Left forelimb (tissue), 1 donor: ENCODE measurements at places on chromosomes 4 and X.

GRCh38 chr4:149975172-149975571, 103.1 kb upstream of the DCLK2 start:
- DNase-seq: no peak

DNA sequence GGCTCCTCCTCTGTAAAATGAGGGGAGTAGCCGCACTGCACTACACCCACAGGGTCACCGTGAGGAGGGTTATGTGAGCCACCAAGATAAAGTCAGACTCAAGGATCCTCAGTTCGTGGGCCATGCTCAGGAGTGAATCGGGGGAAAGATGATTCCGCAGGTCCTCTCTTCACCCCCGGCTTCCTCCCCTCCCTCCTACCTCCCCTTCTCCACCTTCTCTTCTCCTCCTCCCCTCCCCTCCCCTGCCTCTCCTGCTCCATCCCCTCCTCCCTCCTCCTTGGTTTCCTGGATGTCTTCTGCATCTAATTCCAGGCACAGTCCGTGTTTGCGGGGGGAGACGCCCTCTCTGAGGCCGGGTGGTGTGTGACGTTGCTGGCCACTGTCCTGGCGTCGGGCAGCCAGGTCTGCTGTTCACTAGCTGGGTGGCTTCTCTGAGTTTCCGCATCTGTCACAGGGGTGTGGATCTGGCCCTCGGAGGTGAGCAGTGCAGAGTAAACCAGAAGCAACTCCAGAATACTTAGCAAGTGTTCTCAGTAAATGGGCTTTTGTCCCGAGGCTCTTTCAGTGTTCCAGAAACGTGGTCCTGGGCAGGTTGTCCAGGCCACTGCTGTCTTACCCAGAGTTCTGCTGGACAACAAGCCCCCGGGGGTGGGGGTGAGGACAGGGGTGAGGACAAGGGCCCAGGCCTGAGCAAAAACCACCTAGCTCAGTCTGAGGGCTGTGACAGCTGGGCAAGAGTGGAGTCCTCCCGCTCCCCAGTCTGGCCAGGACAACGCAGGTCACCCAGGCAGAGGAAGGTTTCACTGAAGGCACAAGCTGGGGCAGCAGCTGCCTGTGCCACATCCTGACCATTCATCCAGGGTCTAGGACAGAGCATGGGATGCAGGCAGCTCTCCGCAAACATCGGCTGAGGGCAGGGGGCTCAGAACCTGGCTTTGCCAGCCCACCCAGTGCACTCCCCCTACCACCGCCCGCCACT, 92.4 kb downstream of the PPP2R2C start:
- DNase-seq: no peak

- no peak for DNase-seq
Measured at GRCh38 chr4:91319556-91320268, 984.1 kb upstream of the GRID2 start.

DNA sequence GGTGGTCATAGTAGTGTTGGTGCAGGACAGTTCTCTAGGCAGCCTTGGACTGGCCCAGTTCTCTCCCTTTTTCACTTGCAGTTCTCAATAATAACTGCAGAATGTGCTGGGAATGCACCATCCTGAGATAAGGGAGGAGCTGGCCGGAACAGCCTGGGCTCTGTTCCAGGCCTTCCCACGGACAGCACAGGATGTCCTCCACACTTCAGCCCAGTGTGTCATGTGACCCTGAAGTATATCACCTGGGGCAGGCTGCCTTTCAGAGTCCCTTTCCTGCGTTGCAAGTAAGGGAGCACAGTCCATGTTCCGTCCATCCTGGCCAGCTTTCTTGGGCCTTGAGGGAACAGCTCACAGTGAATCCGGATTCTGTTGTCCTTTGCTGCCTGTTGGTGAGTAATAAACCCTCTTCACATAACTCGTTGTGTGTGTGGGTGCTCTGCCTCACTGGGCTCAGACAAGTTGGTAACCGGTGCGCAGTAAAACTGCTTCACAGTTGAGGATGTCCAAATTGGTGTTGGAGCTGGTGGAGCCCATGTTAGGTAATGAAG, 32.3 kb upstream of the BBS12 start:
- no peak for DNase-seq

DNA sequence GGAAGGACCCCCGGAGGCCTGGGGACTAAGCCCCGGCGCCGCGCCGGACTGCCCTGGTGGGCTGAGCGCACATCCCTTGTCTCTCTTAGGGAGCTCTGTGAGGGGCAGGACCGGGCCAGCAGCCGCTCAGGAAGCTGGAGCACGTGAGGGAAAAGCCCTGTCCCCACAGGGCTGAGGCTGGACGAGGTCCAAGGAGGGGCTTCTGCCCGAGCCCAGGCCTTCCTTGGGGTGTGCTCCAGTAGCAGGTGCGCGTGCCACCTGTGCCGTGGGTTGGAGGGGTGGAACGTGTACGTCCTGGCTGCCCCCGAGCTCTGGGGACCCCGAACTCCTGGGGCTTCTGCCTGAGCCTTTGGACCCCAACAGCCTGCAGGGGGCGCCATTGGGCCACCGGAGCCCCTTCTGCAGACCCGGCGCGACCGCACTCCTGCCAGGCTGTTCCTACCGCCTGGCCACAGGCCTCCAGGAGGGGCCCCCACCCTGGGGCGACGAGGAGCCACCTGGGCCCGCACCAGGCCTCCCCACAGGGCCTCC, 27.2 kb downstream of the TACC3 start:
- no peak for DNase-seq

DNA sequence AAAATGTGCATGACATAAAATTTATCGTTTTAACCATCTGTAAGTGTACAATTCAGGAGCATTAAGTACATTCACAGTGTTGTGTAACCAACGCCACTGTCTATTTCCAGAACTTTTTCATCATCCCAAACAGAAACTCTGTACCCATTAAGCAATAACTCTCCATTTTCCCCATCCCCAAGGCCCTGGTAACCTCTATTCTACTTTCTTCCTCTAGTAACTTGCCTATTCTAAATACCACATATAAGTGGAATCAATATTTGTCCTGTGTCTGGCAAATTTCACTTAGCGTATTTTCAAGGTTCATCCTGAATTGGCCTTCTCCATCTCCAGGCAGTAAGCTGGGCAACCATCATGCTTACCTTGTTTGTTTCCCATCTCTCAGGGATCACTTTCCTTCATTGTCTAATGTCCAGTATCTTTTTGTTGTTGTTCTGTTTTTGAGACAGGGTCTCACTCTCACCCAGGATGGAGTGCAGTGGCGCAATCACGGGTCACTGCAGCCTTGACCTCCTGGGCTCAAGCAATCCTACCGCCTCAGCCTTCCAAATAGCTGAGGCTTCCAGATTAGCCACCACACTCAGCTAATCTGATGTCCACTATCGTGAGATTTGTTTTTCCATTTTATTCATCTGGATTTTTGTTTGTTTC, 17.7 kb upstream of the GRIPAP1 start:
- DNase-seq: no peak

DNA sequence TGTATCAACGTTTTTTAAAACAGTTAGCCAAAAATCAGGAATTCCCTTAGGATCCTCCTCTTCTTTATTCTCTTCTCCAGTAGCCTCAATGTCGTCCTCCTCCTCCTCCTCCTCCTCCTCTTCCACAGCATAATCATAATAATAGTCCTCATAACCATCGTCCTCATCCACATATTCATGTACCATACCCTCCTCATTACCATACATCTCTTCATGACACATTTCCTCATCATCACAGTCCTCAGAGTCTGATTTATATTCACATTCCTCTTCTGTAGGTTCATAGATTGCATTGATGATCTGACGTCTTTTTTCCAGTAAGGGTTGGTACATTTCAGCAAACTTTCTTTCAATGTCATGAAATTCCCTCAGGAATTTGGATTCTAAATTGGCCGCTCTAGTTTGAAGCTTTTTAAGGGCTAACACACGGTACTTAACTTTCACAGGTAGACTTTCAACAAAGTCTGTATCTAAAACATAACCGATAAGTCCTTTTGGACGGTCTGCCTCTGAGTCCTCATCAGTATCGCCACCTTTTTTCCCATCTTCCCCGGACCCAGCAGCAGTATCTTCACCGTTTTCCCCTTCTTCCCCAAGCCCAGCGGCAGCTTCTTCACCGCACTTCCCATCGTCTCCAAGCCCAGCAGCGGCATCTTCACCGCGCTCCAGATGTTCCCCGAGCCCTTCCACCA, 771 bp downstream of the NAP1L2 start:
- no peak for DNase-seq

DNA sequence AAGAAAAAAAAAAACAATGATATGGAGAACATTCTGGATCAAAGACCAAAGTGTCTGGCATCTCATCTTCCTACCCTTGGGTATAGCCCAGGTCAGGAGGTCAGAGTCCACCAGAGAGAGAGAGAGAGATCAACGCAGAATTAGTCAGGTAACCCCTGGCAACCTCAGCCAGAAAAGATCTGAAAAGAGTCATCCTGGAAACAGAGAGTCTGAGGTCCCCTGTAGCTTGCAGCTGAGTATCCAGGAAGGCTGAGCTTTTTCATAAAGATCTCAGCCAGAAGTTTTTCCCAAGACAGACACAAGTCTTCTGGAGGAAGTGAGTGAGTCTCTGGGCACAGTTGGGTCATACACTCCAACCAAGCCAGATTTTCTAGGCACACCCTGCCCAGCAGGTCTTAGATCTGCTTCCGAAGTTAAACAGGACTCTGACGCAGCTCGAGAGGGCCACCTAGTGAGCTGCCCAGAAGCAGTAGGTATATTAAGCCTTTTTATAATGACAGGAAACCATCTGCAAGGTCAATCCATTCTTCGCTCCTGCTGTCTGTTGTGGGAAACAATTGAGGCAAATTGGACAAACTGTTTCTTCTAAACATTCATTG, 35.7 kb downstream of the ACE2 start:
- DNase-seq: no peak

GRCh38 chr4:71785959-71786358, 2.1 kb upstream of the GC start:
- DNase-seq: no peak

GRCh38 chr4:30256116-30256832, 463.9 kb upstream of the PCDH7 start:
- DNase-seq: no peak

- DNase-seq: no peak
Measured at GRCh38 chr4:104462641-104463040, 32.1 kb downstream of the CXXC4 start.

GRCh38 chr4:83012200-83012686, 1.6 kb upstream of the LIN54 start:
- DNase-seq: peak; percentile 67

DNA sequence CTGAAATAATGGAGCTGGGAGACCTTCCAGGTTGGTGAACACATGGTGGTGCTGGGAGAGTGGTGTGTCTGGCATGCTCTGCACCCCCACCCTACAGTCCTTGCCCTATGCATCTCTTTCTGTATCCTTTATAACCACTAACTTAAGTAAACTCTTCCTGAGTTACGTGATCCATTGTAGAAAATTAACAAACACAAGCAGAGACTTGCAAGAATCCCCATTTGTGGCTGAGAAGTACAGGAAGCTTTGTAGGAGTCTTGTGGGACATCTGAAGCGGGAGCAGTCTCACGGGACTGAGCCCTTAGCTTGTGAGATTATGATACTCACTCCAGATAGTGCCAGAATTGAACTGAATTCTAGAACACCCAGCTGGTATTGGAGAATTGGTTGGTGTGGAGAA, 14.3 kb upstream of the FAM13A start:
- no peak for DNase-seq

DNA sequence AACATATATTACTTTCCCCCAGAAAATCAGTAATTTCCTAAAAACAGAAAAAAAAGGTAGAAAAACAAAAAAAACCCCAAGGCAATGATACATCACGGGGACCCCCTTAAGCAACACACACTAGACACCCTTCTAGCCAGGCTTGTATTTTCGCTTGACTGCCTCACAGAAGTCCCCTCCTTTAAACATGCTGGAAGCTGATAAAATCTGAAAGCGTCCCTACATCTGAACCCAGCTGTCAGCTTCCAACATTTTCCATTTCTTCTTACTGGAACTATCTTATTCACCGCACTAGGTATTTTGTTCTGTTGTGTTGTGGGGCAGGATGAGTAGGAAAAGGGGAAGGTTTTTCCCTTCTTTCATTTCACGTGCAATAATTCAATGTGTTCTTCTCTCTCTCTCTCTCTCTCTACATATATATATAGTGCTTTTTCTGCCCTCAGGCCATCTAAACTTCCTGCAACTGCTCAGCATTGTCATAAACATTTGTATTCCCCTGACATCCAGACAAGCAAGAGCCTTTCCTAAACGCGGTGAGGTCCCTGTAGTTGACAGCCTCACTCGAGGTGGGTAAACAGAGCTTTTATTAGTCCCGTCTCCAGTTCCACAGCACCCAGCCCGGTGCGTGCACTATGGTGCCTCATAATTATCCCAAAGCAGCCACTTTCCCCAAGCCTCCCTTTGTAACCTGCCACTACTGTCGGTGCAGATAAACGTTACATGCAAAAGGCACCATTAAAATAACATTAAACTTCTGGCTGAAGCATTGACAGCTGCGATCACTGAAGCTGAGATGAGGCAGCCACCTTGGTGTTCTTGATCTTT, 82.5 kb downstream of the GATB start:
- no peak for DNase-seq

- peak; percentile 68 for DNase-seq
Measured at GRCh38 chr4:152310257-152310656, 225.6 kb downstream of the FBXW7 start.

GRCh38 chrX:23304881-23305280, 29.8 kb upstream of the PTCHD1 start:
- no peak for DNase-seq

DNA sequence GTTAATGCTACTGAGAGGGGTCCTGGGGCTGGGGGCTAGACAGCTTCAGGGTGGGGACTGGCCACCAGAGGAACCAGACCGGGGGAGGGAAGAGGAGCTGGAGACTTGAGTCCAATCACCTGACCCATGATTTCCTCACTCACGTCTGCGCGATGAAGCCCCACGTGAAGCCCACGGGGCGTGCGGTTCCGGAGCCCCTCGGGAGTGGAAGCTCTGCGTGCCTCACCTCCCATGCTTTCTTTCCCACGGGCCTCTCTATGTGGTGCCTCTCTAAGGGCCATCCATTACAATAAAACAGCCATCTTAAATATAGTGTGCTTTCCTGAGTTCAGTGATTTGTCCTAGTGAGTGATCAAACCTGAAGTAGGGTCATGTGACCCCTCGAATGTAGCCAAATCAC, 119.9 kb downstream of the ENPP6 start:
- no peak for DNase-seq

DNA sequence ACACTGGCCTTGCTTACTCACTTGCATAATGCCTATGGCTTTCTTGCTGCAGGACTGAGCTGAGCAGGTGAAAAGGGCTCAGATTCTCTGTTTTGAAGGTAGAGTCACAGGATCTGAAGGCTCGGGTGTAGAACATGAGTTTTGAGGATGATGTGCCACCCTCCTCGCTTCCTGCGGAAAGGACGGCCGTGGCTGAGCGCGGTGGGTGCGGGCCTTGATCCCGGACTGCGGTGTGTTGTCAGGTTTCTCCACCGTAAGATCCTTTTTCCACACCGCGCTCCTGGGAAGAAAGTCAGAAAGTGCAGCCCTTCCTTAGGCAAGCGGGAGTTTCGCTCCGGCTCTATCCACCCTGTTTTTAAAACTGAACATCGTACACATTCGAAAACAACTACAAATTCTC, 36.2 kb downstream of the ZFP42 start:
- no peak for DNase-seq

GRCh38 chr4:168610911-168611530, 114.2 kb downstream of the PALLD start:
- no peak for DNase-seq
